H54 (cell line): ENCODE measurements at places on chromosomes 2 and 18.

GRCh38 chr18:5556310-5556974 is 12.6 kb upstream of the EPB41L3 start:
- DNase-seq: no peak

GRCh38 chr2:116874021-116874420 is 940.5 kb upstream of the DDX18 start:
- no peak for DNase-seq

- no peak for DNase-seq
These were observed 544.9 kb upstream of the LINC00305 start for GRCh38 chr18:64693766-64694165.

DNA sequence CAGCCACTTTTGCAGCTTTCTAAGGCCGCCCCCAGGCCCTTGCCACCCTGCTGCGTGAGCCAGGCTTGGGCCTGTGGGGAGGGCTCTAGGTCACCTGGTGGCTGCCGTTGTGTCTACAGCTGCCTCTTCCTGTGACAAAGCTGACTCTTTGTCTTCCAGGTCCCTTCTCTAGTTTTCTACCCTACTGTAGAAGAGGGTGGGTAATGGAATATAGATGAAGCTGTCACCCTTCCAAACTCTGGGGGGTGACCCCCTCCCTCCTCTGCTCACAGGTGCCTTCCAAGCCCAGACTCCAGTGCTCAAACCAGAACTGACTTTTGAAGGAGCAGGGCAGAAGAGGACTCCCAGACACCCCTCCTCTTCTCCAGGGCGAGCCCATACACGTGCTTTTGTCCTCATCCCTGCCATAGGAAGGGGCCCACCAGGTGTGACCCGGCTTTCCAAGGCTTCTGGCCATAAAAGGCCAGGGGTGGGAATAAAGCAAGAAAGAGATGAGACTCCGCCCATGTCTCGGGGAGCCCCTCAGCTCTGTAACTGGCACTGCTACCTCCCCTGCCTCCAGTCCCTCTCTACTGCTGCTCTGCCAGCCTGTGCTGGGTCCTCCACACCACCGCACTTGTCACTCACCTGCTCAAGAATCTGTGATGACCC is 17.9 kb upstream of the SDC1 start:
- DNase-seq: no peak

GRCh38 chr18:28357766-28358401 is 181.0 kb upstream of the CDH2 start:
- DNase-seq: peak; percentile 1

- DNase-seq: no peak
These were observed 49.5 kb upstream of the MBOAT2 start for GRCh38 chr2:9052821-9053533.
